HFFc6 (cell line): ENCODE measurements at places on chromosomes 6 and 20. TPM values are rescaled to one million over a fixed set of nuclear protein-coding genes. Genes with fewer than 3 reads are reported as not detected.

DNA sequence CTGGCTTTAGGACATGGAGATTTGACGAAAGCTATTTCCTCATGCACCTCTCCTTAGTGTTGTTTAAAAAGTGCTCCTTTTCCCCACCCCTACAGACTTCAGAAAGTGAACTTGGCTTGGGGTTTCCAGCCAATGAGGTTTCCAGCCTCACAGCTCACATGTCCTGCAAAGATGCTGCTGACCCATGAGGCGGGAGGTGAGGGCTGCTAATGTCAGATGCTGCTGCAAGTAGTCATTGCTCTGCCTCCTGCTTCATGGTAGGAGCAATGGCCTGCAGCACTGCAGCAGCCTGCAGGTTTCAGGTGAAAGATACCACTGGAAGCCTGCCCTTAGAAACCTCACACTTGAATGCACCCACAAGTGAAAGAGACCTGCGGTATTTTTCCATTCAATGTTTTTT lies 112.8 kb downstream of the LAMP5 start:
- H3K4me1 ChIP-seq, result no peaks in the 10 kb centered on the region
- H3K4me3 ChIP-seq, result no peak overlapping the region
- no peak overlapping the region for H3K27ac ChIP-seq
- DNase-seq, result no peak
- H3K36me3 ChIP-seq, result no peaks in the 10 kb centered on the region
- H3K27me3 ChIP-seq, result peaks cover 12% of the 10 kb centered on the region

GRCh38 chr20:19120011-19120410 lies 92.4 kb upstream of the SLC24A3 start:
- no peak for DNase-seq
- no peaks in the 10 kb centered on the region for H3K4me1 ChIP-seq
- H3K36me3 ChIP-seq, result no peaks in the 10 kb centered on the region; the same call in 1 of the 2 replicates
- H3K27me3 ChIP-seq, result peaks cover 2% of the 10 kb centered on the region; the same call in 1 of the 2 replicates
- H3K27ac ChIP-seq, result no peak overlapping the region

GRCh38 chr6:145075425-145075824 lies 659.9 kb downstream of the EPM2A start:
- no peak overlapping the region for H3K27ac ChIP-seq
- peaks cover 7% of the 10 kb centered on the region for H3K36me3 ChIP-seq
- H3K4me1 ChIP-seq, result peaks cover 38% of the 10 kb centered on the region

GRCh38 chr6:83413068-83413467 lies 17.8 kb downstream of the ME1 start:
- peaks cover 7% of the 10 kb centered on the region for H3K36me3 ChIP-seq
- peaks cover 2% of the 10 kb centered on the region; the same call in 1 of the 2 replicates for H3K4me1 ChIP-seq
- H3K27ac ChIP-seq, result no peak overlapping the region
- no peaks in the 10 kb centered on the region for H3K27me3 ChIP-seq
- H3K4me3 ChIP-seq, result no peak overlapping the region

DNA sequence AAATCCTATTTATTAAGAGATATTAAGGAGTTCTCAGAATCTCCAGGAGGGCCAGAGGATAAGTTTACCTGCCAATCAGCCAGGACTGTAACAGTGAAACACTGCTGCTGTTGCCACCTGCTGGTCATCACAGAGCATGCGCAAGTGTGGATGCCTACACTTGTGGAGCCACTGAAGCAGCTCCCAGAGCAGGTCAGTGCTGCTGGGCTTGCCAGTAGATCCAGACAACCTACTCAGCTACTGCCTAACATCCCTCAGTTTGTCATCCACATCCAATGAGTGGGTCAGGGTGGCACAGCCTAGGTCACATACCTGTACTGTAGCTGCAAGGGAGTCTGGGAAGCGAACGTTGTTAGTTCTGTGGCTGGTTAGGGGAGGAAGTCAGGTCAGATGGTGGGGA lies 18.3 kb upstream of the NHSL1 start:
- H3K4me1 ChIP-seq, result 0 out of 2 replicates have a peak, but pooled peaks cover 4% of the 10 kb centered on the region
- no peaks in the 10 kb centered on the region; the same call in 1 of the 2 replicates for H3K27me3 ChIP-seq
- H3K36me3 ChIP-seq, result peaks cover 4% of the 10 kb centered on the region; the same call in 1 of the 2 replicates

DNA sequence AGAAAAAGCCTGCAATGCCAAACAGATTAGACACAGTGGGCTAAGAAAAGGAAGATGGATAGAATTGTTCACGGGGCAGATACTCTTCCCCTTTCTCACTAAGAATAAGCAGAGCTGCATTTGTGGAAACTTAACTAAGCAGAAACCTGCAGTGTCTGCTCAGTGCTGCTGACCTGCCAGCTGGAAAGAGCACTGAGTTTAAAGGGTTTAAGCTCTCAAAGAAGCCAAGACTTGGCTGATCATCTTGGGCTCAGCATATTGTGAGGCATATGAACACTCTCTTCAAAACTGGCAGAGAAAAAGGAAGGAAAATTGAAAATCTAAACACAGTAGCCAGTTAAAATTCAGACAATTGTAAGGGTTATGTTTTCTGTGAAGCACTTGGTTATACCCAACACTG lies 711.1 kb upstream of the EPHA7 start:
- H3K4me1 ChIP-seq, result no peaks in the 10 kb centered on the region
- H3K27me3 ChIP-seq, result no peaks in the 10 kb centered on the region
- no peak overlapping the region for H3K27ac ChIP-seq
- no peak overlapping the region for H3K4me3 ChIP-seq
- DNase-seq, result no peak

DNA sequence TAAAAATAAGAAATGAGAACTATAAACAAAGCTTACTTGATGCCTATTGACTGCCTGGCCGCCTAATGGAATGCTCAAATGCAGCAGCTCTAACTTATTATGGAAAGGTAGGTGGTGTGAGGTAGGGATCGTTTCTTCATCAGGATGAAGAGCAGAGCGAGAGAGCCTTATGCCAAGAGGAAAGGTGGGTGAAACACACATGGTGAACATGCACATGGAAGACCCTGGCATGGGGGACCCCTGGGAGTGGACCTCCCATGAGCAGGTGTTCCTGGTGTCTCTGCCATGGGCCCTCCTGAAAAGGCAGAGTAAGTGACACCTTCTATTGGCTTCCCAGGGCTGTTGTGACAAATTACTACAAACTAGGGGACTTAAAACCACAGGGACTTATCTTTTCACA lies 130.1 kb downstream of the CDH4 start:
- H3K27me3 ChIP-seq, result no peaks in the 10 kb centered on the region
- no peak overlapping the region for H3K4me3 ChIP-seq
- peaks cover 5% of the 10 kb centered on the region; the same call in 1 of the 2 replicates for H3K36me3 ChIP-seq
- DNase-seq, result no peak
- peaks cover under 1% of the 10 kb centered on the region; the same call in 1 of the 2 replicates for H3K4me1 ChIP-seq

VSX1 gene
- not detected in 2 replicates for total RNA-seq

- no peaks in the 10 kb centered on the region for H3K4me1 ChIP-seq
- no peaks in the 10 kb centered on the region for H3K27me3 ChIP-seq
- no peaks in the 10 kb centered on the region for H3K36me3 ChIP-seq
- DNase-seq, result no peak
Observed at GRCh38 chr6:91600561-91600960, 1013.7 kb upstream of the MAP3K7 start.

GRCh38 chr6:134074151-134075055 lies 22.0 kb upstream of the SLC2A12 start:
- no peak overlapping the region for H3K27ac ChIP-seq
- H3K27me3 ChIP-seq, result peaks cover 17% of the 10 kb centered on the region
- H3K4me1 ChIP-seq, result peaks cover 16% of the 10 kb centered on the region
- H3K4me3 ChIP-seq, result no peak overlapping the region

ZC2HC1B gene
- total RNA-seq, result not detected in 3 replicates

DNA sequence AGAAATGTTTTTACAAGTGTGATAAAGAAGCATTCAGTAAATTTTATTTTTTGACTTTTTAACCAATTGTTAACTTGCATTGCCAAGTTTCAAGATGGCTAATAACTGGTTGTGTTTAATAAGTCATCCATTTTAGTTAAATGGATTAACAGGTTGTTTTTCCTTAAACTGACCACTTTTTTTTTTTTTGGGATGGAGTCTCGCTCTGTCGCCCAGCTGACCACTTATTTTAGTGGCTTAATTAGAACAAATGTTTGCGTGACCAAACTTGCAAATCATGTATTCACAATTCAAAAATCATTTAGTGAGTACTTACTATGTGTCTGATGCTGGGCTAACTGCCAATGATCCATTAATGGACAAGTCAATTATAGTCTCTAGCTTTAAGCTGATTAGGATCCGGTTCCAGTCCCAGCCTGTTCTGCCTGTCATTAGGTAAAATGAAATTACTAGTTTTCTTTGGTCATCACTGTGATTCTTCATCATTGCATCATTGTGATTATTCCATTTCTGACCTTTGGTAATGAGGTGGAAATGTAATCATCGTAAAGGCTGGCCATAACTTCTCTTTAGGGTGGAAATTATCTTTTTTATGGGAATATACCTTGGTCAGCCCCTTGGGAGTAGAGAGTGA lies 729.2 kb upstream of the MARCKS start:
- H3K27ac ChIP-seq, result no peak overlapping the region
- no peaks in the 10 kb centered on the region for H3K27me3 ChIP-seq
- no peak overlapping the region for H3K4me3 ChIP-seq
- H3K4me1 ChIP-seq, result peaks cover 6% of the 10 kb centered on the region
- no peaks in the 10 kb centered on the region for H3K36me3 ChIP-seq

DNA sequence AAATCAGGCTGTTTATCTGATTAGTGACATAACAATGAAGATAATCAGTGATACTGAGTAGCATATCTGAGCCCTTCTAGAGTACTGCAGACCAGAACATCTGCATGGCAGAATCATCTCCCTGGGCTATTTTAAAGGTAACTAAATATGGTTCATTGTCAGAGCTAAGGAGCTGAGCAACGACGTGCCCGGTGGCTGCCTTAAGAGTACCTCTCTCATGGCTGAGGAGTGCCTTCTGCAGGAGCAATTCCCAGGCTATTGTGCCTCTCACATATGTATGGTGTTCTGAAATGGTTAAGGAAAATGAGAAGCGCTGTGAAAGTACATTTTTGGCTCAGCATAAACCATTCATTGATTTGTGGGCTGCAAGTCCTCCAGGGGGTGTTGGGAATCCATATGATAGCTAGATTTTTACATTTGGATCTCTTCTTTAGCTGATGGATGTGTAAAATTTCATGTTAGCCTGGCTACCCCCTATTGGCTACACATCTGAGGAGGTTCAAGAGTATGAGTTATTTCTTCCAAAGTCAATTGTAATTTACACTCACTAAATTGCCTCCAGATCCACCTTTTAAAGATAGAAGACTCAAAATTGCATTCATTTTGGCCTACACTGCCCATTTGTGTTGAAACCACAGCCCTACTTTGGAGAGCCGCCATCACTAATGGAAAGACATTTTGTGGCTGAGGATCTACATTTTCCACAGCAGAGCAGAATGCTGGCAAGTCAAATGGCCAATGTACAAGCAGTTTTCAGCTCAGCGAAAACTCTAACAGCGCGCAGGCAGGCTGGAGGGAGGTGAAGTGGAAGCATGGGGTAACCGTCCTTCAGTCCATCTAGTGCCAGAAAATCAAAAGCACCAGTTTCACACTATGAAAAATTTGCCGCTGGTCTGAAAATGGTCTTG lies 198.0 kb downstream of the SIM1 start:
- no peak overlapping the region for H3K4me3 ChIP-seq
- H3K27me3 ChIP-seq, result no peaks in the 10 kb centered on the region
- H3K27ac ChIP-seq, result no peak overlapping the region
- H3K4me1 ChIP-seq, result peaks cover 66% of the 10 kb centered on the region

DNA sequence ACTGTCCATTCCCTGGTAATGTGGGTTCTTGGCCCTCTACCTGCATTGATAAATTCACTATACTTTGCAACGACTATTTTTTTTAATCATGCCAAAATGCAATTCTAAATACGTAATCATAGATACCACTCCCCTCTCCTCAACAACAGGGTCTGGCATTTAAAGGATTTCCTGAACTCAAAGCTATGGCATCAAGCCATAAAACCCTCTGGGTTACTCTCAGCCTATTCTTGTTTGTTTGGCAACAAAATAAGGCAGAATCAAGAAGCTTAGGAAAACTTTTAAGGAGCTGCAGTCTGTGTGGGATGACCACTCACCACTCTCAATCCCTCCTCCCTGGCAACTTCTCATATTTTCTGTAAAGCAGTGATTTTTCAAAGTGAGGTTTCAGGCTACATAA lies 669.9 kb upstream of the ID4 start:
- no peak overlapping the region for H3K4me3 ChIP-seq
- H3K27ac ChIP-seq, result no peak overlapping the region
- no peaks in the 10 kb centered on the region for H3K27me3 ChIP-seq
- H3K4me1 ChIP-seq, result no peaks in the 10 kb centered on the region
- no peaks in the 10 kb centered on the region for H3K36me3 ChIP-seq
- no peak for DNase-seq

UBD gene
- not detected in 3 replicates for total RNA-seq

HTR1E gene
- not detected in 3 replicates for total RNA-seq

GRCh38 chr6:100915876-100916275 lies 34.7 kb upstream of the ASCC3 start:
- no peaks in the 10 kb centered on the region for H3K4me1 ChIP-seq
- H3K4me3 ChIP-seq, result no peak overlapping the region
- no peaks in the 10 kb centered on the region for H3K36me3 ChIP-seq
- H3K27ac ChIP-seq, result no peak overlapping the region
- peaks cover 4% of the 10 kb centered on the region for H3K27me3 ChIP-seq
- DNase-seq, result no peak
